ENCODE measurements at places on chromosomes 4 and X.

GRCh38 chr4:94757192-94758140 lies at the start of gene BMPR1B:
Gene BMPR1B, plus strand, starts transcription at chr4:94757955. Its CDS starts 346,470 bp downstream, at chr4:95104425.
- DNase-seq = no peak

DNA sequence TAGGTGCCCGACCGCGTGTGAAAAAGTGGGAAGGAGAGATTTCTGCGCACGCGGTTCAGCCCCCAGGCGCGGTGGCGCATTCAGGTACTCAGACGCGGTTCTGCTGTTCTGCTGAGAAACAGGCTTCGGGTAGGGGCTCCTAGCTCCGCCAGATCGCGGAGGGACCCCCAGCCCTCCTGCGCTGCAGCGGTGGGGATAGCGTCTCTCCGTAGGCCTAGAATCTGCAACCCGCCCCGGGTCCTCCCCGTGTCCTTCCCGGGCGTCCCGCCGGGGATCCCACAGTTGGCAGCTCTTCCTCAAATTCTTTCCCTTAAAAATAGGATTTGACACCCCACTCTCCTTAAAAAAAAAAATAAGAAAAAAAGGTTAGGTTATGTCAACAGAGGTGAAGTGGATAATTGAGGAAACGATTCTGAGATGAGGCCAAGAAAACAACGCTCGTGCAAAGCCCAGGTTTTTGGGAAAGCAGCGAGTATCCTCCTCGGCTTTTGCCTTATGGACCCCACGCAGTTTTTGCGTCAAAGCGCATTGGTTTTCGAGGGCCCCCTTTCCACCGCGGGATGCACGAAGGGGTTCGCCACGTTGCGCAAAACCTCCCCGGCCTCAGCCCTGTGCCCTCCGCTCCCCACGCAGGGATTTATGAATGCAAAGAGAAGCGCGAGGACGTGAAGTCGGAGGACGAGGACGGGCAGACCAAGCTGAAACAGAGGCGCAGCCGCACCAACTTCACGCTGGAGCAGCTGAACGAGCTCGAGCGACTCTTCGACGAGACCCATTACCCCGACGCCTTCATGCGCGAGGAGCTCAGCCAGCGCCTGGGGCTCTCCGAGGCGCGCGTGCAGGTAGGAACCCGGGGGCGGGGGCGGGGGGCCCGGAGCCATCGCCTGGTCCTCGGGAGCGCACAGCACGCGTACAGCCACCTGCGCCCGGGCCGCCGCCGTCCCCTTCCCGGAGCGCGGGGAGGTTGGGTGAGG lies 3.7 kb downstream of the SHOX start:
- no peak for DNase-seq

DNA sequence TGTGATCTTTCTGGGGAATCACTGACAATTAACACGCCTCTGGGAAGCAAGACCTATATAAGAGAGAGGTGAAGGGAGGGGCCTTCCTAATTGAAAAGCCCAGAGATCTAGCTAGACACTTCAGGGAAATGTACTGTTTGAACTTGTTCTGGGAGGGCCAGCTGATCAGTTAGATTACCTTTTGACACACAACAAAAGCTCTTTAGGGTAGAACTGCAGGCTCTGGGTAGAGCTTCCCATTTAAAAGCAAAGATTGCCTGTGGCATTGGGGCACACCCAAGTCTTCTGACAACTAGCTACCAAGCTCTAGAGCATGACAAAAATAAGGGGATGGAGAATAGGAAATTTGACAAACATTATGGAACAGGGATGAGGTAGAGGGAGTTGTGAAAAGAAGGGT lies 26.3 kb downstream of the AREG start:
- no peak for DNase-seq

- DNase-seq = no peak
Measured at GRCh38 chrX:40912166-40912565, 173.1 kb upstream of the USP9X start.

DNA sequence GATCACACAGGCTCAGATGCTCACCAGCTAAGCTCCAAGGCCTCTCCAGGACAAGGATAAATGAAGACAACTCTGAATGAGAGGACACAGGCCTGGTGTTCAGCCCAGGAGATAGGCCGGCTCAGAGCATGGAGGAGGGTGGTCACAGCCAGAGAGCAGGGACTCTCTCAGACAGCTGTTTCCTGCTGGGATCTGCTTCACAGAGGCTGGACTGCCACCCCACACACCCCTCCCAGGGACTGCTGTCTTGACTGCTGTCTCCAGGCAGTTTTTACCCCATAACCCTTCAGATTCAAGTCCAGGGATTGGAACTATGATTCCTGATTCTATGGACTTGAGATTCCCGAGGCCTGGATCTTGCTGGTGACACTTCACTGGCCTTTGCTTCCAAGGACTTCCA lies 89.0 kb downstream of the SMIM20 start:
- no peak for DNase-seq

DNA sequence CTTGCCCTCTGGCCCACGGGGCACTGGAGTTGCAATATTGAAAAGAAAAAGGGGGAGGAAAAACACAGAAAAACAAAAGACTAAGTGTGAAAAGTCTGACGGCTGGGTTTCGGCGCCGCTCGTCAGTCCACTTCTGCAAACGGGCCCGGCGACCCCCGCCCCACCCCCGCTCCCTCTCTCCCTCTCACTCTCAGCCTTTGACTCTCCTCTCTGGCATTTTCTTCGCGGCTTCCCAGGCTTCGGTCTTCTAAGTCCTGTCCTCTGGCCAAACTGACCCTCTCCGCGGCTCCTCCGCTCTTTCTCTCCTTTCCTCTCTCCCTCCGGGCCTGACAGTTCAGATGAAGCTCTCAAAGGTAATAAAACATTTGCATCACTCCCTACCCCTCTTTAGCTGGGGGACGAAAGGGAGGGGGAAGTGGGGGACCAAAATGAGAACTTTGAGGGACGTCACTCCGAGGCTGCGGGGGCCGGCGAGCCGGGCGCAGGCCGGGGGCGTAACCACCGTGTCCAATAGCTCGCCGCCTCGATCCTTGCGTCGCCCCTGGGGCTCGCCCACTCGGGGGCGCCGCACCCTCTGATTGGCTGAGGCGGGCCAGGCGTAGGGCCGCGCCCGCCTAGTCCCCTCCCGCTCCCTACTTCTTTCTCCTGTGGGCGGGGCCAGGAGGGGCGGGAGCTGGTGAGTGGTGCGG lies at the start of gene NKX6-1:
Gene NKX6-1 (minus strand): TSS at position 358 of the 689 bp plus-strand sequence. CDS start 1,064 bp downstream, outside the sequence.
- no peak for DNase-seq

GRCh38 chr4:186148336-186148975 lies 42.9 kb upstream of the CYP4V2 start:
- DNase-seq = no peak

- no peak for DNase-seq
Measured at GRCh38 chr4:124499261-124499660, 213.3 kb downstream of the ANKRD50 start.

GRCh38 chr4:8276358-8277240 lies 7.0 kb downstream of the HTRA3 start:
- DNase-seq = no peak

- DNase-seq = no peak
Measured at GRCh38 chrX:124275182-124275894, 57.1 kb upstream of the TEX13D start.

DNA sequence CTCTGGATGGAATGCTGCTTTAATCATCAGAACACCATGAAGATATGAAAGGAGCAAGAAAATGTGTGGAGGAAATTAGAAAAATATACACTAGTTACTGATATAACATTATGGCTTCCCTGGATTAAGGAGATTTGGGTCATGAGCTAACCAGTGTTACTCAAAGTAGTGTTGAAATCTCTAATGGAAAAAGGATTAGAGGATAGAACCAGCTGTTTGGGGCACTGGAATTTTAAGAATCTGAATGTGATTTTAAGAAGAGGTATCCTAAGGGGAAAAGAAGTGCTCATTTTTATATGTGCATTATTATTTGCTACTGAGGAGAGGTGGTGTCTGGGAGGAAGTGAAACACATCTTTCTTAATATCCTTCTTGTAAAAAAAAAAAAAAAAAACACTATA lies 164.1 kb upstream of the PPARGC1A start:
- DNase-seq = no peak

DNA sequence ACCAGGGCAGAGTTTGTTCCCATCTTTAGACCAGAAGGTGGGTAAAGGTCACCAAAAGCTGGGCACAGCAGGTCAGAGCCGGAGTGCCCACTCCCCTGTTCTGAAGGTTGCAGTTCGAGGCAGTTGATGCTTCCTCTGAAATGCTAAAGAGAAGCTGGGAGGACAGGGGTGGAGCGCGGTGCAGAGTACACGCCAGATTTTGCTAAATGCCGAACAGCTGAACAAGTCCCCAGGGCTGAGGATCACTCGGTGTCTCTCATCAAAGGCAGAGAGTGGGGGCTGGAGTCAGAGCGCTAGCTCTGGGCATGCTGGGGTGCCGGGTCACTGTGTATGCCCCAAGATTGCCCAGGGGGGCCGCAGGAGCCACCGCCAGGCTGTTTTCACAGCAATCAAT lies 197.0 kb downstream of the BCOR start:
- DNase-seq = no peak
